T-helper 17 cell (primary cell): ENCODE measurements at places on chromosomes 11 and 22. TPM values are rescaled to one million over a fixed set of nuclear protein-coding genes. Genes with fewer than 3 reads are reported as not detected.

Gene ACER3
- total RNA-seq = 7.6 TPM

DNA sequence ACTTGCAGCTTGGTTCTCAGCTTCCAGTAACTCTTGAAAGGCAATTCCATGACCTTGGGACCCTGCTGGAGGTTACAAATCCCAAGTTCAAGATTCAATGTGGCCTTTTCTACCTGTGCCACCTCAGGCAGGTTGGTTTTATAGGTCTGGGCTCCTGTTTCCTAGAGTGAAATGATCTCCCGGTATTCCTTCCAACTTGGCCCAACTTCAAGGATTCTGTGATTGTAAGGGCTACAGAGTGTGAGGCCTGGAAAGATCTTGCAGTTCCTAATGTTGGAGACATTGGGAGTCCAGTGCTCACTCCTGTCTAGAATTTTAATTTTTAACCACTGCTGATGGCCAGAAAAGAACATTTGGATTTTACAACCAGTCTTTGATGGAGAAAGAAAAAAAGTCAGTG is 91.6 kb downstream of the LDLRAD3 start:
- H3K4me1 ChIP-seq = peaks cover 3% of the 10 kb centered on the region
- H3K27me3 ChIP-seq = peaks cover 26% of the 10 kb centered on the region
- no peaks in the 10 kb centered on the region for H3K36me3 ChIP-seq
- DNase-seq = no peak

GRCh38 chr22:49352361-49353169 is 475.1 kb downstream of the BRD1 start:
- no peaks in the 10 kb centered on the region for H3K36me3 ChIP-seq
- peaks cover 66% of the 10 kb centered on the region for H3K27me3 ChIP-seq
- DNase-seq = no peak
- no peak overlapping the region for H3K4me3 ChIP-seq
- H3K27ac ChIP-seq = no peak overlapping the region

Gene PLEKHA7
- 10.9 TPM for total RNA-seq

GRCh38 chr22:48719978-48720661 is 1107.6 kb downstream of the BRD1 start:
- no peak overlapping the region for H3K27ac ChIP-seq
- peaks cover under 1% of the 10 kb centered on the region for H3K36me3 ChIP-seq
- no peak overlapping the region for H3K4me3 ChIP-seq
- H3K27me3 ChIP-seq = no peaks in the 10 kb centered on the region

GRCh38 chr11:108786281-108786990 is 121.6 kb downstream of the DDX10 start:
- no peaks in the 10 kb centered on the region for H3K27me3 ChIP-seq
- H3K4me3 ChIP-seq = no peak overlapping the region
- peaks cover 2% of the 10 kb centered on the region for H3K36me3 ChIP-seq
- peaks cover 40% of the 10 kb centered on the region for H3K4me1 ChIP-seq

Gene BRSK2
- total RNA-seq = 0.23 TPM

Gene AMPD3
- 16.8 TPM for total RNA-seq

Gene KCNK7
- 5.7 TPM for total RNA-seq

DNA sequence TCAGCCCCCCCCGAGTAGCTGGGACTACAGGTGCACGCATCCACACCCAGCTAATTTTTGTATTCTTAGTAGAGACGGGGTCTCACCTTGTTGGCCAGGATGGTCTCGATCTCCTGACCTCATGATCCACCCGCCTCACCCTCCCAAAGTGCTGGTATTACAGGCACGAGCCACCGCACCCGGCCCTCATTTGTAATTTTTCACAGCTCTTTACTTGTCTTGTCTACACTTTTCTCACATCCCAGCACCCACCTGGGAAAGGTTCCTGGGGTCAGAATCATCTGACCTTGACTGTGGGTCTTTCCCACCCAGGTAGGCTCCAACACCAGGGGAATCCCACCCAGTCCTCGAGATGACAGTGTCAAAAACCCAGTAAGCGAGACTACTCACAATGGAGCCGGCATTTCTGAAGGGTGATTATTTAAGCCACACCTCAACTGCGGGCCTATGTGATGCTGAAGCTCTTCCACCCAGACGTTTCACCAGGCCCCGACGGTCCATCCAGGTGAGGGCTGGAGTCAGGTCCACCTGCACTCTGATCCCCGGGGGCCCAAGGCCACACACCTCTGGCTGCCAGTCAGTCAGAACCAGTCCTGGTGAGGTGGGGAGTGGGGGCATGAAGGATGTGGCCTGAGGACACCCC is 23.4 kb downstream of the CELSR1 start:
- DNase-seq = no peak
- peaks cover 3% of the 10 kb centered on the region for H3K4me1 ChIP-seq
- peaks cover 4% of the 10 kb centered on the region for H3K27me3 ChIP-seq
- no peak overlapping the region for H3K4me3 ChIP-seq

Gene HBG2
- total RNA-seq = not detected

DNA sequence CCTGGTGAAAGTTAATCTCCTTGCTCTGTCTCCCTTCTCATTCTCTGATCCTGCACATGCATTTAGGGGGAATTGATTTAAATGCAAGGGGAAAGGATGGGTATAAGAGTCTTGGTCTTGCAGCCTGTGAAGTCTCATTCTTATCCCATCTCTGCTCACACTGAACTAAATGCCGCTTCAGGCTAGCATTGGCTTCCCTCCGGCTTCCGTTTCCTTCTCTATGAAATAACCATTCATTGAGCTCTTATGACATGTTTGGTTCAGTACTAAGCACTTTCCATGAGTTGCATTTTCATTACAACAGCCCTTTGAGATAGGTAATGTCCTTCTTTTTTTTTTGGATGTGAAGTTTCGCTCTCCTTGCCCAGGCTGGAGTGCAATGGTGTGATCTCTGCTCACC is 5.6 kb downstream of the ZBTB16 start:
- H3K27me3 ChIP-seq = no peaks in the 10 kb centered on the region
- peak overlapping the region; percentile 93 for H3K27ac ChIP-seq
- H3K36me3 ChIP-seq = no peaks in the 10 kb centered on the region
- H3K4me1 ChIP-seq = peaks cover 21% of the 10 kb centered on the region
- DNase-seq = no peak

Gene C11orf52
- not detected for total RNA-seq

GRCh38 chr11:89625171-89625570 is 84.9 kb upstream of the TRIM77 start:
- H3K27ac ChIP-seq = no peak overlapping the region
- no peaks in the 10 kb centered on the region for H3K27me3 ChIP-seq
- H3K36me3 ChIP-seq = no peaks in the 10 kb centered on the region
- no peak overlapping the region for H3K4me3 ChIP-seq
